Psoas muscle (tissue), 8 donors: ENCODE measurements at places on chromosomes 12 and 14. TPM values are rescaled to one million over a fixed set of nuclear protein-coding genes. Genes with fewer than 3 reads are reported as not detected.

DNA sequence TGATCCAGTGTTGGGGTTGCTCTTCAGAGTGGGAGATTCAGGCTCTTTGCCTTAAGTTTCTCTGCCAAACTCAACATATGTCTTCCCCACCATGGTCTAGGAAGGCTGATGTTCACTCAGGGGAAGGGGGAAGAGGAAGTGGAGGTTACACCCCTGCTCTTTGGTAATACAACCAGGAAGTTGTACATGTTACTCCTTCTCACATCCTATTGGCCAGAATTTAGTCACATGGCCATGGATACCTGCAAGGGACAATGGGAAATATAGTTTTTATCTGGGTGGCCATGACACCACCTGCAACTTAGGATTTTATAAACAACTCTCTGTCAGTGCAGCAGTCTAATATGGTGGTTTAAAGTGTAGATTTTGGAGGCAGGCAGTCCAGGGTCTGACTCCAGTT is 150.9 kb downstream of the TBX5 start:
- no peak for DNase-seq

- DNase-seq: no peak
Measured at GRCh38 chr12:8493084-8493483, 20.2 kb upstream of the CLEC4D start.

DNA sequence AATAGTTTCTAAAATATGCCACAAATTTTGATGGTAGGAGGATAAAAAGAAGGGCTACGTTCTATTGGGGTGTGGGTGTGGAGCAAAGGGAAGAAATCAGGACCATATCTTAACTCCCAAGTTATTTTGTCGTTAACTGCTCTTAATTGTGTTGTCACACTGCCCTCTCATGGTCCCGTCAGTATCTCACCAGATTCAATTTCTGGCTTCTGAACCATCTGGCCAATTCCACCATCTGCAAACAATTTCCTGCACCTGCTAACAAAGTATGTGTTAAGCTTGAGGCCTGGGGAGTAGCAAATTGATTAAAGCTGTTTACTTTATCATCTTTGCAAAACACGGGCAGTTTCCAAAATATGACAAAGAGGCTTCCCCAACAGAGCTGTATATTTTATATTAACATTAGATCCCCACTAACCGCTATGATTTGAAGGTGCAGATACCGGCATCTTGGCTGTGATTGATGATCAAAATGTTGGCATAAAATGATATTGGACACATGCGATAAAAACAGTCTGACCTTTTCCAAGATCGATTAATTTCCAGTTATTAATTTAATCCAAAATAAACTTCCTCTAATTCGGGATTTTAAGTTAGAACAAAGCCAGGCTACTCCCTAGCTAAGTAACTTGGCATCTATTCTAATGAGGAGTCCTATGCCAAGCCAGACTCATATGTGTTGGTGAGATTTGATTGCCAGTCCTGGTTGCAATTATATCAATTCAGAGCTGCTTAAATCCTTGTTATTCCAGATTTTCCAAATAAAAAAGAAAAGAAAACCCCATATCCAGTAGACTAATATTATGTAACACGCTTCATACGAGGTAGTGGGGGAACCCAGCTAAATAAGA is 6.9 kb upstream of the DNM1L start:
- no peak for DNase-seq

GRCh38 chr12:72273851-72274351 is 1.7 kb downstream of the TRHDE start:
- DNase-seq: peak; percentile 59

- DNase-seq: peak; percentile 87
Measured at GRCh38 chr14:81450100-81450531, 50.0 kb upstream of the STON2 start.

DNA sequence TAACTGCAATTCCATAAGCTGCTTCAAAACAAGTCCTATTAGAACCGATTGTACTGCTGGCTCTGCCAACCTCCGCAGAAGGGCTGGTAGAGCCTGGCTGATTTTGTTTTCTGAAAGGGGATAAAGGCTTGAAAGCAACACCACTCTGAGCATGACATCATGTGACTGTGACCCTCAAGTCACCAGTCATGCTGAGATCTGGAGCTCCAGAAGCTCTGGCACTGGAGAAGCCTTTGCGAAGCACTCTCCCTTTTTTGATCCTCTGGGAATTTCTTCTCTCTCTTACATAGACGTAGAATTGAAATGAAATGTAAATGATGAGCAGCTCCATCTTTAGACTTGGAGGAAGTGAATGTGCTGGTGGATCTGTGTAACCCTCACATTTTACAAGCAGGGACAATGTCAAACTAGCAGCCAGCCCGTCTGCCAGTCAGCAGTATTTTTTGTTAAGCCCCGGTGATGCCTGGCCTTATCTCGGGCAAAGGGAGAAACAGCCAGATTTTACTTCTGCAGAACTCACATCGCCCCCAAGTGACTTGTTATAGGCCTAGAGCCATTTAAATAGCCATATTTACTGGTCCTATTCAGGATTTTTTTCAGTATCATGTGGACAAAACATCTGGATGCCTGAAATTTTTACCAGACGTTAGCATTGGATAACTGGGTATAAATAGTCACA is 112.1 kb upstream of the NPAS3 start:
- DNase-seq: no peak

DNA sequence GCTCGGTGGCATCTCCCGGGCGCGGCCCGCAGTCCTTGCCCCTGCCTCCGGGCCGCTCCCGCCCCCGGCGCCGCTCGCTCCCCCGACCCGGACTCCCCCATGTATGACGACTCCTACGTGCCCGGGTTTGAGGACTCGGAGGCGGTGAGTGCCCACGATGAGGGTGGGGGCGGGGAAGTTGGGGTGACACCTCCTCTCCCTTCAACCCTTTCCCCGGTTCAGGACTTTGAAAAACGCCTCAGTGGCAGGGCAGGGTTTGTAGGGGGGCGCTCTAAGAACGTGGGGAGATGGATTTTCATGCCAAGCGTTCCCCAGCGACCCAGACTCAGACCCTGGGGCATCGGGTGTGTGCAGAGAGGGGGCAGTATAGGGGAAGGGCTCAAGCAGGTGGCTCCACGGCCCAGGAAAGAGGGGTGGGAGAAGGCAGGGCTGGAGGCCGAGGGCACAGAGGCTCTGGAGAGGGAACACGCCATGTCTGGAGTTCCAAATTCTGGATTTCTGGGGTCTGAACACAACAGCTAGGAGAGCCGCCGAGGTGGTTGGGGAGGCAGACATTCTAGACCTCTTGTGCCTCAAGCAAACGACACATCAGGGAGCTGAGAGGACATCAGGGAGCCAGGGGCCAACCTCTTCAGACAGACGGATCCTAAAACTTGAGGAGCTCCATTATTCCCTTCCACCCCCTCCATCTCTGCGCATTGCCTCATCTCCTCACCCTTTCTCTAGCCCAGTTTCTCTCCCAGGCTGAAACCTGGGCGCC is 715 bp downstream of the CACNB3 start:
- no peak for DNase-seq

DNA sequence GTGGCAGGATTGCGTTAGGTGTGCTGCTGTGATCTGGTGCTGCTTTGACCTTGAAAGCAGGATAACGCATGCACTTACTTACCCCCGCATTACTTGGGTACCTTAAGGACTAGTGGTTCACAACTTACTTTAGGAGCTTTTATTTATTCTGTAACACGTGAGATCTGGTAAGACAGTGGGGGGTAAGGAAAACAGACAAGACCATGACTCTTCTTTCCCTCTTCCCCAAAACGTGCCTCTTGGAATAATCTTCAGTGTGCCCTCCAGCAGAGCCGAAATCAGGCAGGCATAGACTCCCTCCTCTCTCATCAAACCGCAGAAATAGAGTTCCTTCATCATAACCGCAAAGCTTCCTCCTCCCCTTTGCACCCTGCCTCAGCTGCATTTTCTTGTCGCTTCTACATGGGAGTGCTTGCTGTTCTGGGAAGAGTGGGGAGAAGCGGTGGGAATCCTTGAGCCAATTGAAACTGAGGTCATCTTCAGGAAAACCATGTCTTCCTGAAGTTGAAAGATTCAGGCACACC is 43.4 kb downstream of the RAD52 start:
- no peak for DNase-seq

DNA sequence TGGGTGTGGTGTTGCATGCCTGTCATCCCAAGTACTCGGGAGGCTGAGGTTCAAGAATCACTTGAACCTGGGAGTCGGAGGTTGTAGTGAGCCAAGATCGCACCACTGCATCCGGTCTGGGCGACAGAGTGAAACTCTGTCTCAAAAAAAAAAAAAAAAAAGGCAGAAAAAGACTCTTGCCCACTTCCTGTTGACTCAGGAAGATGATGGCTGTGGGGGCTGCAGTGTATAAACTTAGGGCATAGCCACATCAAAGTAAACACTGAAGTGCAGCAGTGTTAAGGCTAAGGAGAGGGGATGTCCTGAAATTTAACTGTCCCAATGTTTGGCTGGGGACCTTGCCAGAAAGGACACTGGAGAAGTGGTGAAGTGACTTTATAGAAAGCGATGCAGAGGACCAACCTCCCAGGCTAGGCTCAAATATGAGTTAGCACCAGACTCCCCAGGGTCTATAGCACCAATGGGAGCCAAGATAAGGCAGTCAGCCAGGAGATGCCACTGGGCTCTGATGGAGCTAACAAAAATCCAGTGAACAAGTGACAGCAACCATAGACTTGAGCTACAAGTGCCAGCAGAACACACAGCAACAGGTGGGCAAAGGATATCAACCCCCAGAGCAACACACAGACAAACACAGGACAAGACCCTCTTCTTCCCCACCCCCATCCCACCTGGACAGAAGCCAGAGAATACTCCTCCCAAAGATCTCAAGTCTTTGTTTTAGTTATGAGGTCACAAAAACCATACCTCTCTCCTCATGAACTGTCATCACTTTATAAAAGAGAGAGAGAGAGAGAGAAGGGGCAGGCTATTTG is 28.0 kb downstream of the NELL2 start:
- DNase-seq: no peak

- DNase-seq: peak; percentile 87
Measured at GRCh38 chr14:93112891-93113677, 2.6 kb downstream of the ITPK1 start.

DNA sequence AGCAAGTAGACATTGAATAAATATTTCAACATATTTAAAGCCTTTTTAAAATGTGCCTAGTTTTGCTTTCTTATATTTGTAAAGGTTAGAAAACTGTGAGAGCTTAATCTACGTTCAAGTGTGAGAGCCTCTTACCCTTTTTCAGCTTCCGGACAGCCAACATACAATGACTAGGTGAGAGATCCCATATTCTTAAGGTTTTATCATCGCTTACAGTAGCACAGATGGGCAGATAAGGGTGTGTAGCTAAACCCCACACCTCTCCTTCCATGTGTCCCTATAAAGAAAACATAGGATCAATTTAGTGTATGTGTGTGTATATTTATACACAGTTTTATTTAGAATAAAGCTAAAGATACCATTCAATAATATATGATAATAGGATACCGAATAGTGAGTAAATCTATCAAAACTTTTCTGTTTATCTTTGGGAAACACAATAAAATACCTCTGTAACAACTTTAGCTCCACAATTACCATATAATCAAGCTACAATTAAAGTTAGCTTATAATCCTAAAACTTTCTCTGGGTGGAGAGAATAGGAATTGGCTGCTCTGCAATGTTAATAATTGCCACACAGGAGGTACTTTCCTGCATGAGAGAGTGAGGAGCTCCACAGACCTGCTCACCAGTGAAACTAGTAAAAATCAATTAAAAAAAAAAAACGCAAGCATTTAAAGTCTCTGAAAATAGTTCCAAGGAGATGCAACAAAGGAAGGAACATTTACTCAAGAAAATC is 110.8 kb downstream of the EML5 start:
- DNase-seq: no peak

- DNase-seq: no peak
Measured at GRCh38 chr12:58310368-58310767, 369.0 kb downstream of the ATP23 start.

DNA sequence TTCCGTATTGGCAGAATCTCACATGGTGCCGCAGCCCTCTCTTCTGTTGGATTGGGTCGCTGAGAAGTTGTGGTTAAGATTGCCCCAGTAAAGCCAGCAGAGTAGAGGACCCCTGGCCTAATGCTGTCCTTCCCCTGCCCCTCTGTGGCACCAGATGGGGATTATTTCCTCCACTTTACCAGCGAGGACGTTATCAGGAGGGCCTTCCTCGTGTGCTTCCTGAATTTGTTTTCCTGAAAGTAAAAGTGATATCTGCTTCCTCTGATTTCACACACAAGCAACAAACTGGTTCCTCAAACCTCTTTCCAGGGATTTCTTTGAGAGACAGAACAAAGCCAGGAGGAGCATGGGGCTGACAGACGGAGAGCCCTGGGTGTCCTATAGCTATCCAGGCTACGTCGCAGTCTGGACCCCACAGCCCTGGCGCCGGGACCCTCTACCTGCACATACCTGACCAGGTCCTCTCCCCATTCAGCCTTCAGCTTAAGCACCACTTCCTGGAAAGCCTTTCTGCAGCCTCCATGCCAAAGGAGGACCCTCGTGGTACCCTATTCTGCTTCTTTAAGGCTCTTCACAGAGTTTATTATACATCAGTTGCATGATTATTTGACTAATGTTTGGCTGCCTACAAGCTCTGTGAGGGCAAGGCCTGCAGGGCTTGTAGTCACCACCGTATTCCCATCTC is 314.8 kb upstream of the FKBP4 start:
- DNase-seq: no peak

- DNase-seq: no peak
Measured at GRCh38 chr12:20549108-20549719, 145.9 kb upstream of the SLCO1C1 start.

GRCh38 chr14:53599221-53599945 is 357.2 kb downstream of the BMP4 start:
- no peak for DNase-seq

DNA sequence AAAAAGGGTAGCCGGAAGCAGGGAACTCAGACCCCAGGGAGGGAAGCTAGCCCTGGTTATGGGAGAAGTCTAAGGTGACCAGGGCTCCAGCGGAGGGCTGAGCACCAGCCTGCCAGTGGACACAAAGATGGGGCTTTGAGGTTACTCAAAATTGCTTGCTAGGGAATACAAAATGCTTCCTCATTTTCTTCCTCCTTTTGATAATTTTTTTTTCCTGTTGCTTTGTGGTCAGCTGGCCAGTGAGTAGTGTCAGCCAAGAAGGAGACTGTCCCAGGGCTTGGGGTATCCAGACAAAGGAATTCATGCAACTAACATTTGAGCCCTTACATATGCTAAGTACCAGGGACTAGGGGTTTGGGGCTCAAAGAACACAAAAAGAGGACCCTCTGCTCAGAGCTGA is 206.2 kb downstream of the PPM1H start:
- DNase-seq: no peak

GRCh38 chr14:45270031-45270430 is 17.0 kb upstream of the MIS18BP1 start:
- DNase-seq: no peak

Gene ARHGDIB
- polyA plus RNA-seq: 39.4 TPM

Gene KCNA5
- polyA plus RNA-seq: 1.00 TPM

Gene PRKAB1
- polyA plus RNA-seq: 14.9 TPM

Gene INSM2
- not detected for polyA plus RNA-seq

Gene C12orf50
- polyA plus RNA-seq: 0.09 TPM

Gene PIWIL1
- not detected for polyA plus RNA-seq

Gene SERPINA10
- polyA plus RNA-seq: not detected

Gene ZC2HC1C
- 2.7 TPM for polyA plus RNA-seq

Gene KRT6C
- polyA plus RNA-seq: 0.04 TPM

Gene NEUROD4
- polyA plus RNA-seq: not detected

Gene MIP
- not detected for polyA plus RNA-seq

Gene DENND5B
- polyA plus RNA-seq: 8.6 TPM
